ENCODE measurements at places on chromosomes 3 and 15.

GRCh38 chr3:175257123-175257522 is 398.0 kb downstream of the NAALADL2 start:
- DNase-seq: no peak

- DNase-seq: no peak
These were observed 661 bp upstream of the PARP14 start for GRCh38 chr3:122679882-122680474.

DNA sequence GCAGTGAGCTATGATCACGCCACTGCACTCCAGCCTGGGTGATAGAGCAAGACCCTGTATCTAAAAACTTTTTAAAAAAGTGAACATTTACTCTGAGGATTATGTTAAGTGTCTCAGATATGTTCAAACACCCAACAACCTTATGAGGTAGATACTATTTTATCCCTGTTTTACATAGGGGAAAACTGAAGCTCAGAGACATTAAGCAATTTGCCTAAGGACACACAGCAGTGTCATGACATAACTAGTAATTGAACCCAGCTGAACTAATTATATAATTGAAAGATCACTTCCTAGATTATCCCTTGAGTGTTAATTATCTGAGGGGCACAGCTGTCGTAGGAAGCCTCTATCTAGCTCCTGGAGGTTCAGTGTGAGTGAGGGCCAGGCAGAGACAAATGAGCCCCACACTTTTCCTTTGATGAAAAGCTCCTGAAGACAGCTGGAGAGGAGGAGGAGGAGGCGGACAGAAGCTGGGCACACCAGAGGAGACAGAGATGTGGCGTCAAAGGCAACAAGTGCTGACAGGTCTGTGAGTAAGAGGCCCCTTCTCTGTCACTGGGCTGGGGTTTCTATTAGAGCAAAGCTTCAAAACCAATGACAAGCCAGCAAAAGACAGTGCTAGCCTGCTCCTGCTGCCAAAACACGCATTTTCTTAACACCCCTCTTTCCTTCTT is 20.5 kb downstream of the TRH start:
- DNase-seq: no peak

DNA sequence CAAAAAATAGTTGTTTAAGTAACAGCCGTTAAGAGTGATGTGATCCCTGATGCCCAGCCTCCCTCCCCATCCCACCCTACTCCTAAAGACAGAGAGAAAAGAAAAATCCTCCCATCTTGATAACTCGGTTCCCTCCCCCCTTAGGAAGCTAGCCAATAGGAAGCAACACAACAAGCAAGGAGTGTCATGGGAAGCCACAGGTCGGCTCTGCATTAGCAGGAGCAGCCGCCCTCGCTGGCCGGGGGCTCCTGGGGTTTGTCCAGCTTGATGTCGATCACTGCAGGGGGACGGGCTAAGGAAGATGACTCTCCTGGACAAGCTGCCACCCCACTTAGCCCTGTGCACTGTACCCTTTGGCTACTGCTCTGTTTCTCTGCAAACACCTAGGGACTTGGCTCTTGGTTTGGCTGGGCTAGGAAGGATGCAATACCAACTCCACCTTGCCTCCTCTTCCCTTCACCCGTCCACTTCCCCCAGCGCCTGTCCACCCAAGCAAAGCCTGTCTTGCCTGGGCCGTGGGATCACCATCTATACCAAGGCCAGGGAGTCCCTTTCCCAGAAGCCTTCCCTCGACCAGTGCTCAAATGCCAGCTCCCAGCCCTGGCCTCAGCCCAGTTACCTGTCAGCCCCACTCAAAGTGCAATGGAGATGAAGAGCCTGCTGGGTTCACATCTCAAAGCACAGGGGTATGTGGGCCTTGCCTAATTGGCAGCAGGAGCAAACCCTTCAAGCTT is 23.1 kb downstream of the SRPRB start:
- DNase-seq: no peak

- peak; percentile 77 for DNase-seq
These were observed 6.4 kb downstream of the CELSR3 start for GRCh38 chr3:48656061-48656840.

DNA sequence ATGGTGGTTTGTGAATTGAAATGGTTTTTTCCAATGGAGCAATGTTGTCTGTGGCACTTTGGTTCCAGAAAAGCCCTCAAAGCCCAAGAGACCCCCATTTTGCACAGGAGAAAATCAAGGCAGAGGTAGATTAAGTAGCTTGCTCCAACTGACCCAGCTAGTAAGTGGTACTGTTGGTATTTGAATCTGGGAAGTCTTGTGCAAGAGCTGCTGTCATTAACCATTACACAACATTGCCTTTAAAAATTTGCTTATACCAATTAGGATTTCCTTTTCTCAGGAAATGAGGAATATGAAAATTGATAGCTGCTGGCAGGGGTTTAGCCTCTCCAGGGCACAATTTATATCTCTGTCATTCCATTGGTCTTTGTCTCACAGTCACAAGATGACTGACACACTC is 102.4 kb upstream of the UBE3A start:
- DNase-seq: no peak

DNA sequence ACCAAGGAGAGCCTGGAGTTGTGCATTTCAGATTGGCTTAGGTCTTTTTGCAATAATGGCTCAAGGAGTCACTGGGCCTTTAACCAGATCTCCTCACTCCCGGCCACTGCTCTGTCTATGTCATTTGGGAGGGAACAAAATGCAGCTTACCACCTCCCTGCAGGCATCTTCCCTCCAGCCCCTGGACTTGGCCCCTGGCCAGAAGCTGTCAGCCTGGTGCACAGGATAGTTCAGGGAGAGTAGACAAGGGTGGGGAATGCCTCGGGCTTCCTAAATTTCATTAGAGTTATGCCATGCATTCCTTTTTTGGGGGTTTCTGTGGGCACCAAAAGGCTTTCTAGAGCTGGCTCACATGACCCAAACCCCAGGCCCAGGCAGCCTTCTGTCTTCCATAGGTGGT is 70.2 kb upstream of the HRH1 start:
- no peak for DNase-seq

DNA sequence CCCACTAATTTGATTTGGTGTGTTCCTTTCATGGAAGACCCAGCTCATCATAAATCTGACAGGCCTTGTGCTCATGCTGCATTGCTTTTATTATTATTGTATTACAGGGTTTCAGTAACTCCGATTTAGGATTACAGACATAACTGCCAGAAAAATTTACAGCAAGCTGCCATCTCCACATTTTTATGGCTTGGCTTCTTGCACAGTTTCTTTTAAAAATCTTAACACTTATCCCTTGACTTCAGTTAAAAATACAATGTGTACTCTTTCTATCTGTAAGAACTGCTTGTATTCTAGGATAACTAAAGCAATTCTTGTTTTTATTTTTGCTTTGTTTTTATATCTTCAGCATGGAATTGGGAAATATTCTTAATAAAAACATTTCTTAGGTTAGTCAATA is 612.2 kb downstream of the DIPK2A start:
- no peak for DNase-seq

- no peak for DNase-seq
These were observed 18.2 kb upstream of the PSTPIP1 start for GRCh38 chr15:76976572-76977270.

DNA sequence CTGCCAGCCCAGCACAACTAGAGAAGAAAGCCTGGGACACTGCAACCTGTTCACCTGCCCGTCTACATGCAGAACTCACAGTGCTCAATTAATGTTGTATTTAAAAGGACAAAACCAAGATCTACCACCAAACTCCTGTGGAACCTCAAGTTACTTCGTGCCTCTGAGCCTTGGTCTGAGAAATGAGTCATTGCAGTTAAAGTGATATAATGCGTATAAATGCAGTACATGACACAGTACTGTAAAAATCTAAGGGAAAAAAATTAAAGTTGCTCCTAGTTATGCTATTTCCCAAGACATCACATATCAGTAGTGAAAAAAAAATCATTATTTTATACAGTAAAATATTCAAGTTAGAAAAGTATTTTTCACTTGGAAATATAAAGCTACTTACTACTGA is 138.9 kb downstream of the ZIC4 start:
- DNase-seq: no peak

DNA sequence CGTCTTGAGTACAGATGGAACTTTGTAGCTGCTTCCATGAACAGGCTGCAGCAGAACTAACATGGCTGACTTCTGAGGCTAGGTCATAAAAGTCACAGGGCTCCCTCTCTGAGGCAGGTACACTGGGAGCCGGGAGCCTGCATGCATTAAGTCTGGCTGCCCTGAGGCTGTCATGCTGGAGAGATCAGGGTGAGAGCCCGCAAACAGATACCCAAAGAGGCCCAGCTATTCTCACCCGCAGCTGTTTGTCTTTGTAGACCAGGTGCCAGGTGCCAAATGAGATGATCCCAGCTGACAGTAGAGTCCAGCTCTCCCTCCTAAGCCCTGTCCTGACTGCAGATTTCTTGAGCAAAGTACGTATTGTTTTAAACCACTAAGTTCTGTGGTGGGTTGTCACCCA is 8.6 kb upstream of the SLCO3A1 start:
- no peak for DNase-seq

- no peak for DNase-seq
These were observed 70.7 kb downstream of the CYP19A1 start for GRCh38 chr15:51267703-51268083.

- DNase-seq: no peak
These were observed 7.9 kb downstream of the TGM5 start for GRCh38 chr15:43258781-43259180.

DNA sequence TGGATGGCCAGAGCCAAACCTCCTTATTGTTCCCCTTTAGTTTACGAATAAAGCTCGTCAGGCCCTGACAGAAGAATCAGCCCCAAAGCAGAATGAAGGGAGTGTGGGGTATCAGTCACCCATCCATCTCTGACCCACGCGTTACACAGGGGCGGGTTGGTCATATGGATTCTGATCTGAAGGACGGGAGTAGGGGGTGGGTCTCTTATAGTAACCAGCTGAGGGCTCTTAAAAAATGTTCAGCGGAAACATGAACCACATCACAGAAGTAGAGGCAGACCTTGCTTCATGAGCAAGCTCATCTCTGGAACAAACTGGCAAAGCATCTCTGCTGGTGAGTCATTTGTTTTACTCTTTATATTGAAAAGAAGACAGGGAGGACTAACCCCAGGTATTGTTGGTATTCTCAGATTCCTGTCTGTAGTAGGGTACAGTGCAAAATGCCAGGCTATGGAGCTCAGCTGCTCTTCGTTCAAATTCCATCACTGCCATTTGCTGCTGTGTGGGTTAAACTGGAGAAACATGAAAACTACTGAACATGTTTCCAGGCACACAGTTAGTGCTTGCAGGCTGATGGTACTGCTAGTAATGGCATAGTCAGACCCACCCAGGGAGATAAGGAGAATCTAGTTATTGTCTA is at the start of gene CXCR6:
TSS of gene CXCR6 (plus strand) at position 258 of the 640 bp plus-strand sequence. CDS start 3,018 bp downstream, outside the sequence.
- peak; percentile 36 for DNase-seq

DNA sequence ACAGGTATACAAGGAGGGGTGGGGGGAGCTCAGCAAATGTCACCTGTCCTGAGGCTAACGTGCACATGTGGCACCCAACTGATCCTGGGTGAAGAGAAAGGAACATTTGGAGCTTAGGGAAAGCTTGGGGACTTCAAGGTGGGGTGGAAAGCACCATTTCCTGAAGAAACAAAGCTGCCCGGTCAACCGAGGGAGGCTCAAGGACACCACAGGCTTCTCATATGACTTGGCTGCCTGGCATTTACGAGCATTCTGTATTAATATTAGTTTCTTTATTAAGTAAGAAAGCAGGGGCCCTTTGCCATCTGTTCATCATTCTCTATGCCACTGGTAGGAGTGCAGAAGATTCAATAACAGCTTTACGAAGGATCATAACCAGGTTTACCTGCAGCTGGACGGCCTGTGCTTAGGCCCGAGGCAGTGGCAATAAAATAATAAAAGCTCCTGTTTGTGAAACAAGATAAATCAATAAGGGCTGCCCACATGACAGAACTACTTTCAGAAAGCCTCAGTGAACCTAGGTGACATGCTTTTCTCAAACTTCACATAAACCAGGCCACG is 54.0 kb downstream of the ETV5 start:
- DNase-seq: no peak

GRCh38 chr3:108342837-108343486 is 46.6 kb downstream of the HHLA2 start:
- no peak for DNase-seq

GRCh38 chr15:55977231-55977630 is 16.2 kb downstream of the NEDD4 start:
- no peak for DNase-seq

DNA sequence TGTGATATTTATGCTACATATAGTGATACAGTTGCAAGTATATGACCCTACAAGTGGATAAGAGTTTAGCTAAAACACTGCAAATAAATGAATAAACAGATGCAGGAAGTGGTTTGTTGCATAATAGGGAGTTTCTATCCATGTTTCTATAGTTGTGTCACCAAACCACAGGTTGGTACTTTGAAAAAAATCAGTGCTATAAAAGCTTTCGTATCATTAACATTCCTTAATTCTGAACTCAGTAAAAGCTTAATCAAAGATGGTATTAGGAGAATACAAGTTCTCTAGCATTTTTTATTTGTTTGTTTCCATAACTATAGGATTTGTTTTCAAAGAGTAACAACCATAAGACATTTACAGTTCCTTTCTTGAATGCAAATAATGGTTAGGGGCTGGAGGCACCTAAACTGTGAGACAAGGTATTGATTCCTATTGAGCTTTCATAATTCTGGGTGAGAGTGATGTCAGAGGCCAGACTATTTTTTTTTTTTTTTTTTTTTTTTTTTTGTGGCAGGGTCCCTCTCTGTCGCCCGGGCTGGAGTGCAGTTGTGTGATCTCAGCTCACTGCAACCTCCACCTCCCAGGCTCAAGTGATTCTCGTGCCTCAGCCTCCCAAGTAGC is 29.6 kb downstream of the CPOX start:
- peak; percentile 44 for DNase-seq

DNA sequence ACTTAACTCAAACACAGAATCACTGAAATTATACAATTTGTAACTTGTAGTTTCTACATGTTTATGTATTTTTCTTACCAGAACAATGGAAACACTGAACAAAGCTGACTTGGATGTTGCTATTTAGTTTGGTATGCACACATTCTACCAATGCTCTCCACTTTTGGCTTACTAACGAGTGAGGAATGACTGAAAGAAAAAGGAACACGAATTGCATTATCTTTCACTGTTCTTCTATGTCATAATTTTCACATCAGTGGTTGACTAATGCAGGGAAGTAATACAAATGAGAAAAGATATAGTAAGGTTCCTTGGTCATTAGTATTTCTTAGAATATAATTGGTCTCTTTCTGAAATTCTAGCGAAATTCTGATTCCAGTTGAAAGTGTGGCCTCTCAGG is 9.8 kb upstream of the CNTN3 start:
- no peak for DNase-seq

- DNase-seq: no peak
These were observed 68.0 kb upstream of the NDUFB4 start for GRCh38 chr3:120528163-120528562.
